ENCODE measurements at places on chromosomes 4 and X.

DNA sequence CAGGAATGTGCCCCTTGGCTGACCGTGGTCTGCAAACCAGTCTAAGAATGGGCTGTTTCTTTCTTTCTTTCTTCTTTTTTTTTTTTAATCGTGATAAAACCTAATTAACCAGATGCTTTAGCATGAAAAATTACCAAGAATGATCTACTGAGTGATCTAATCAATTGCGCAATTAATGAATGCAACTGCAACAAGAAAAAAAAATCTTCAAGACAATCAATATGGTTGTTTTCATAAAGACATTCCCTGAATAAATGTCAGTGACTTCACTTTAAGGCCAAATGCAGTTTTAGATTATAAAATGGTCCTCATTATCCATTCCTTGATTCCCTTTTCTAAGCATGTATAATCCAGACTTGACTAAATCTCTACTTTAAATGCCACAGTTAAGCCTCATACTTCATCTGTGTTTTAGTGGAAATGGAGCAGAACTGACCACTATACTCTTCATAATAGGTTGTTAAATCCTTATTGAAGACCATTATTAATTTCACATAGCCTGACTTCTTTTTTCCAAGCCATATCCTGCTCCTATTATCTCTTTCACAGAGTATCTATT is 51.6 kb upstream of the SETD7 start:
- DNase-seq, result peak; percentile 22

DNA sequence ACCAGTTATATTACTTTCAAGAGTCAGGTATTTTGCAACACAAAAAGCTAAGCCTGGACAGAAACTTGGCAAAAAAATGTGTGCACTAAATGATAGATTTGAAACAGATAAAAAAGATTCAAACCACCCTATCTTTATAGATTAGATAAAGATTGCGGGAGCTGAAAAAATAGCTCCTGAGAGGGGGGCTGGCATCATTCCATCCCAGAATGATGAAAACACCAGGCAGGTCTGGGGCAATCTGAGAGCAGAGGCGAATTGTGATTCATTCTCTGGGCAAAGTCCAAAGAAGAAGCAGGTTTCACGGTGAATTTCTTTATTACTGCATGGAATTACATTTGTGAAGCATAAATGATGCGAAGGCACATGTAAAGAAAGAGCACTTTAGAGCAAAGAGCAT is 168.5 kb upstream of the DMD start:
- DNase-seq, result peak; percentile 8

DNA sequence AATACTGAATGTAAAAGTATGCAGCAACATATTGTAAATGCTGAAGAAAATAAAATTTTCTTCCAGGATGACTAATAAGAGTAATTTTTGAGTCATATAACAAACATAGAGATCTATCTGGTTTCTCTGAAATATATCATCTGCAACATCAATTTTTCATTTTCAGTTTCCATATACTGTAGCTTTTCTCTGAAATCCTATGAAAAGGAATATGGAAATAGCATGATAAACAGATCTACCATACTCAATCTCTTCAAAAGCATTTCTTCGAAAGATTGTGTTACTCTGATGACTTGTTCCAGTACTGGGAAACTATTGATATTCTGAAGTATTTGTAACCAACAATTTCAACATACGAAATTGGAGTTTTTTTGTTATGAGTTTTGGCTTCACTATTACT is 1156.7 kb downstream of the FAM133A start:
- no peak for DNase-seq

GRCh38 chrX:48937054-48937907 is 18.5 kb upstream of the PIM2 start:
- DNase-seq, result peak; percentile 10

- DNase-seq, result no peak
Observed at GRCh38 chr4:22910200-22910599, 217.5 kb downstream of the GBA3 start.

GRCh38 chrX:10794203-10794630 is 173.8 kb upstream of the MID1 start:
- no peak for DNase-seq

DNA sequence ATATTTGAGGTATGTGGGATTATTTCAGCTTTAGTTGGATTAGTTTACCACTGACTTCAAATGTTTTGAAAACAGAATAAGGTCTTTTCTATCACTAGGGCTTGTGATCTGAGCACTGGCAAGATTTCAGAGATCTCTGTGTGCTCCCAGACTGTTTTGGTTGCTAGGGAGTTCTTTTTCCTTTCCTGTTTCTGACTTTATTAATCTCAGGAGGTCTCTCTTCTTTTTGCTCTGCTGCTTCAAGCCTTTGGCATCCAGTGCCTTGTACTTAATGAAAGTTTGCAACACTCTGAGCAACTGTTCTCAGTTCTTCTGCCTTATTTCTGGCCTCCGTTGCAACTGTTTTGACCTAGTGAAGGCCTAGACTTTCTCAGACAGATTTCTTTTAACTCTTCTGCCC is 32.1 kb upstream of the PAQR3 start:
- no peak for DNase-seq

GRCh38 chr4:175787546-175787945 is 24.5 kb downstream of the GPM6A start:
- no peak for DNase-seq

DNA sequence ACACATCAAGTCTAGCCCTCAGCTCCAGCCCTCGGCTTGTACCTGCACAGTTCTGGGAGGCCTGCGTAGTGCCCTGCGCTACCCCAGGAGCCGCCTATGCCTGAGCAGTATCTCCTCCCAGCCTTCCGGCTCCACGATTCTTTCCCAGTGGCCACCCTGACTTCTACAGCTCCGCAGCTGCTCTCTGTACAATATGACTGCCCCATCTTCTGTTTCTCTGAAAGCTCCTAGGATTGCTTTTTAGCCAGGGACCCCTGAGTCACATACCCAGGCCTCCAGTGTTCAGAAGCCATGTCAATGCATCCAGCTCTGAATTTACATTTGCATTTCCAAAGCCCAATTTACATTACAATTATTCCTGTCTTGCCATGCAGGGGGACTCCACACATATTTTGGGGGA is 135.5 kb downstream of the PJA1 start:
- DNase-seq, result no peak

DNA sequence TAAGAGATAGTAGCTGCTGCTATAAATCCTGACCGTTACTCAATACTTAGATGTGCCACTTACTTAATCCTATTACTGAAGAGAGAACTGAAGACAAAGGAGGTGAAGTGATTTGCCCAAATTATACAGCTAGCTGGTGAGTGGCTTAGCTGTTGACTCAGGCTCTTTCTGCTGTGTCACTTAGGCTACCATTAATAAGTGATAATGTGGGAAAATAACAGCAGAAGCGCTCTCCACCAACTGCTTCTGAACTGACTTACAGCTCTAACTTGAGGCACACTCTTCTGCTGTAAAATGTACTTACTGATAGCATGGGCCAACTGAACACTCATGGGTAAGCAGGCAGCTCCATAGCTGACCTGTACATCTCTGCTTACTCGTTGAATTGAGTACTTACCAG is 7.5 kb upstream of the KLHL5 start:
- DNase-seq, result no peak

DNA sequence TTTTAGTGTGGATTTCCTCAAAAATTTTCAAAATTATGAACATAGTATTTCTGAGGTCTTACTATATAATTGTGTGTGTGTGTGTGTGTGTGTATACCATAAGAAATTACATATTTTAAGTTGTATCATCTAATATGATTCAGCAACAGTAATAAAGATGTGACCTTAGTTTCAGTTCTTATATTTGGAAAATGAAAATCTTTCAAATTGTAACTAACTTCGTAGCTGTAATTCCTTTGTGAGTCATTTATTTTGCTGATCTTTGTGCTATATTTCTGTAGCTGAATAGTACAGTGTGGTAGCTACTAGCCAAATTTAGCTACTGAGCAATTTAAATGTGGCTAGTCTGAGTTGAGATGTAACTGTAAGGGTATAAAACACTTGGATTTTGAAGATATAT is 116.4 kb downstream of the RAP1GDS1 start:
- DNase-seq, result peak; percentile 36

GRCh38 chr4:39526765-39527295 is 409 bp downstream of the UGDH start:
- peak; percentile 25 for DNase-seq

DNA sequence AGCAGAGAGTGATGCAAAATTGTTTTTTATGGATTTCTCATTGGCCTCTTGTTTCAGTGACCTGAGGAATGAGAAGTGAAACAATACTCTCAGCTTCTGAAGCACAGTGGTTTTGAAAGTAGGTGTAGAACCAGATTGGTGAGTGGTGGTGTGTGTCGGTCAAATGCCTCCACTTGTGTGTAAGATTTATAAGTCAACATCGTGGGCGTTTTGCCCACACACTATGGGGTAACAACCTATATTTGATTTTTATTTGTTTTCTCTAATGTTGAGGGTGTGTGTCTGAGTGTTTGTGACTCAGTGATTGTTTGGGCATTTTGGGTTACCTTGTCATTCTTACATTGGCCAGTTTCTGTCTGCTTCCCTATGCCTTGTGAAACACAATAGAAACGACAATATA is 23.3 kb downstream of the ADGRL3 start:
- DNase-seq, result no peak

GRCh38 chr4:145956288-145956890 is 17.8 kb upstream of the ZNF827 start:
- peak; percentile 26 for DNase-seq

- no peak for DNase-seq
Observed at GRCh38 chr4:109169170-109169569, 133.3 kb downstream of the COL25A1 start.

- DNase-seq, result no peak
Observed at GRCh38 chrX:1533058-1533457, 3.9 kb downstream of the P2RY8 start.

DNA sequence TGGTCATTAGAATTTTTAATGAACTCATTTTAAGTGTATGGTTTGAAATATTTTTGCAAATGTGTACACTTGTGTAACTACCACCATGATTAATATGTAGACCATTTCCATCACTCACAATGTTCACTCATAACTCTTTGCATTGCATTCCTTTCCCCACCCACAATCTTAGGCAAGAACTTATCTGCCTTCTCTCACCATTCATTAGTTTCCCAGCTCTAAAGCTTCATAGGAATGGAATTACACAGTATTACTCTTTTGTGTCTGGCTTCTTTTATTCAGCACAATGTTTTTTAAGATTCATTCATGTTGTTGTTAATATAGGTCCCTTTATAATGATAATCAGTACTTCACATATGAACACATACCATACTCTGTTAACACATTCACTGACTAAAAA is 106.1 kb downstream of the ARAP2 start:
- DNase-seq, result peak; percentile 74

- no peak for DNase-seq
Observed at GRCh38 chr4:41297832-41298231, 41.1 kb downstream of the UCHL1 start.

DNA sequence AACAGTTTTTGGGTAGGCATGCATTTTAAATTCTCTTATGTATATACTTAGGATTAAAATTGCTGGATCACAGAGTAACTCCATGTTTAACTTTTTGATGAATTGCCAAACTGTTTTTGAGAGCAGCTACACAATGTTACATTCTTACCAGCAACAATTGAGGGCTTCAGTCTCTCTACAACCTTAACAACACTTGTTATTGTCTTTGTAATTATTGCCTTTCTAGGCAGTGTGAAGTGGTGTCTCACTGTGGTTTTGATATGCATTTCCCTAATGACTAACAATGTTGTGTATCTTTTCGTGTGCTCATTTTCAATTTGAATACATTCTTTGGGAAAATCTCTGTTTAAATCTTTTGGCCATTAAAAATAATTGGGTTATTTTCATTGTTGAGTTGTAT is 17.3 kb upstream of the F11 start:
- no peak for DNase-seq

DNA sequence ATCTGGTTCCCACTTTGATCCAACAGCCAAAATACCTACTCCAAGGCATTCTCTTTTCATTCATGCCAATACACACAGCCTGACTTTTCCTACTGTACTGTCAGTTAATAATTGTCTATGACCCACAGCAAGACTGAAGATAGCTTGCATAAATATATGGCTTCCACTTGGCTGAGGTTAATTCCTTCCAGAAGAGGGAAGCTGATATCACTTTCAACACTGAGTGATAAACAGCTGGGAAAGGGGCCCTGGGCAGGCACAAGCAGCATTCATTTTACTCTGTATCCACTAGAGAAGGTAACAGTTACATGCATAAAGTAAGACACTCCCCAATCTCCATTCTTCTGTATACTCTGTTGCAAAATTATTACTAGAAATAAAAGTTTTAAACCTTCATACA is 200.2 kb upstream of the UGT8 start:
- DNase-seq, result no peak

DNA sequence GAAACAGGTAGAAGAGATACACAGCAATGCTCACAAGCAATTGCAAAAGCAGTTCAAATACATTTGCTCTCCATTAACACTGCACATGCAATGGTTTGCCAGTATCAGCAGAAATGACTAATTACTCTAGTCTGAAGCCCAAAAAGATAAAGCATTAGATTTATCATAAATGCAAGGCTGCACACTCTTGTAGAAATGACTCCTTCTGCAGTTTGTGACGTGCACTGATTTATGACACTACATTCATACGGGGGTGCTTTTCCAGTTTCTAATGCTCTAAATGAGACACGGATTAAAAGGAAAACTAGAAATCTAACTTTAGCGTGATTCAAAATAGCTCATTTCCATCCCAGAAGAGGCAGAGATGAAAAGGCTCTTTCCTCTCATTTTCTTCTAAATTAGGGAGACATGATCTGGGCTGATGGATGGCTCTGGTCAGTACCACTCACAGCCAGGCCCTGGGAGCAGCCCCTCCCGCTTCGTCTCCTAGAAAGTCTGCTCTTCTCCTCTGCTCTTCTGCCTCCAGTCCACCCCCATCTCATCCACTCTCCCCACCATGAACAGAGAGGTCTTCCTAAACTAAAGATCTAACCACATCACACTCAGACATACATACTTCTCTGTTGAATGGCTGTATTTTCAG is 33.2 kb downstream of the PPP2R2C start:
- DNase-seq, result no peak

DNA sequence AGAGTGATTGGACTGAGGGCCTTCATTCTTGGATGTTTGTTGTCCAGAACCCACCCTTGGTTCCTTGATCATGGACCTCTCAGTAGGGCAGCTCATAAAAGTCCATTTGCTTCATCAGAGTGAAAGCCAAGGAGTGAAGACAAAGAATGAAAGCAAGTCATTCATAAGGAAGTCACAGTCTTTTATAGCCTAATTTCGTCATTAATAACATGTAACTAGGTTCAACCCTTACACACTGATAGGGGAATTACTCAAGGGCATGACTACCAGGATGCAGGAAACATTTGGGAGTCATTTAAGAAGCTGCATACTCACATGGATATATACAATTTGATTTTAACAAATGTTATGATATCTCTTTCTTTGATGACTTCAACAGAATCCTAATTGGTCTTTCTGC is 95.2 kb downstream of the RPA4 start:
- DNase-seq, result no peak

GRCh38 chrX:120781403-120781802 is 94.3 kb downstream of the CT47B1 start:
- DNase-seq, result peak; percentile 72

- DNase-seq, result no peak
Observed at GRCh38 chr4:20512033-20512792, 188.0 kb upstream of the PACRGL start.

- no peak for DNase-seq
Observed at GRCh38 chr4:11719879-11720278, 291.2 kb upstream of the HS3ST1 start.

GRCh38 chrX:110086162-110086915 is 83.4 kb downstream of the TMEM164 start:
- DNase-seq, result peak; percentile 22

GRCh38 chrX:40145923-40146261 is 48.1 kb upstream of the BCOR start:
- no peak for DNase-seq
